Caco-2 (cell line): ENCODE measurements at places on chromosomes 7 and 10. TPM values are rescaled to one million over a fixed set of nuclear protein-coding genes. Genes with fewer than 3 reads are reported as not detected.

DNA sequence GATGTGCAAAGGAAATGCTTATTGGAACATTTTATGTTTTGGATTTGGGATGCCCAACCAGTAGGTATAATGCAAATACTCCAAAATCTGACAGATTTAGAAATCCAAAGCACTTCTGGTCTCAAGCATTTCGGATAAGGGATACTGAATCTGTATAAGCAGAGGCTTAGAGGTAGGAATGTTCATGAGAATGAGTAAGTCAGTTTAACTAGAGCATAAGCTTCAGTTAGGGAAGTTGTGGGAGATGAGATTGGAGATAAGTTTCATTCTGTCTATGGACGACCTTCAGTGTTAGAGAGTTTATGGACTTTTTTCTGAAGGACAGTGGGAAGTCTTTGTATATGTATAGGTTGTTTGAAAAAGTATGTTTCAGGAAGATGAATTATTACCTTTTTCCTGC, 10.4 kb downstream of the TAX1BP1 start:
- DNase-seq, result no peak

DNA sequence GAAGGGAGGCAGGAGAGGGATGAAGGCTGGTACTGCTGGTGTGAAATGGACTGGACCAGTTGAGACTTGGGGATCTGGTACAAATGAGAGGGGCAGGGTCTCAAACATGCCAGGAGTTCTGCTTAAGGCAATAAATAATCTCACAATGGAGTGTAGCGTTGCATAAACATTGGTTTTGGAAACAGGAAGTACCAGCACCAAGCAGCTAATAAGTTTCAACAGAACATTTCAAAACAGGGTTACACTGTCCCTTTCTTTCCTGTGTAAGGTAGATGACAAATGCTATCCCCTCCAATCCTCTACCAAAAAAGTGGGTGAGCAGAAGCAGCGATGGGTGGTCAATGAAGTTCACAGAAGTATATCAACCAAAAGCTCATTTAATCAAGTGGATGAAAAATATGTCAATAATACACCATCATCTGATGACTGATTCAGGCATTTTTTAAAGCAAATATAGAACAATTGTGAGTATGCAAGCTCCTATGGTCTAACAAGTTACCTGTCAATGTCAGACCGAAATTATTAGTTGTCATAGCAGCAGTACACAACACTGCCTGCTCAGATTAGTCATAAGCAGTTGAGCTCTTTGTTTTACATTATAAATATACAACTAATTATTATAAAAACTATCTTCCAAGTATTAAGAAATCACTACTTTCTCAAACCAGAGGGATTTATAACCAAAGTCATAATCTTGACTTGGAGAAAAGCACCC, 220.0 kb downstream of the FAM107B start:
- DNase-seq, result no peak

- DNase-seq, result no peak
These were observed 44.9 kb downstream of the TMEM178B start for GRCh38 chr7:141118767-141119166.

- no peak for DNase-seq
These were observed 61.3 kb downstream of the FOXL3 start for GRCh38 chr7:351256-351655.

NKX2-3 gene
- total RNA-seq, result 0.37 and 0.43 TPM in 2 replicates

DOCK1 gene
- 82.2 and 83.5 TPM in 2 replicates for total RNA-seq

PAX4 gene
- total RNA-seq, result not detected in 2 replicates
